ENCODE measurements at places on chromosomes 7 and 10.

GRCh38 chr10:21728618-21729017, 194.6 kb downstream of the MLLT10 start:
- DNase-seq: no peak

DNA sequence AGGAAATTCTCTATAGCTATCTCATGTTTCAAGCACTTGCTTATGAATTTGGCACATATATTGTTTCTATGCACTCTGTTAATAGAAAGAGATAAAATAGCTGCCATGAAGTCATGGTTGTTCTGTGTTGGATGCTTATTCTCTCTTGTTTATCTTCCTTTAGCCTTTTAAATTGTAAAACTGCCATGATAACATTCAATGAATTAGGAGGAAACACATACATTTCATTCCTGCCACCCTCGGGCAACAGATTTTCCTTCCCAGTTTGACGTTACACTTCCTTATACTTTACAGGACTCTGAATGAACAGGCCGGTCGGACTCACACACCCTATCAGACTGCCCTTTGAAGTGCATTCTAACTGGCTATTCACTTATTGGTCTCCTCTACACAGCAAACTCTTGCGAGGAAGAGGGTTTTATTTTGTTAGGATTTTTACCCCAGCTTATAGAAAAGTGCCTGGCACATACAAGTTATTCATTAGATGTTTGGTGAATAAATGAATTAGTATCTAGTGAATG, 65.7 kb upstream of the FERD3L start:
- DNase-seq: no peak

DNA sequence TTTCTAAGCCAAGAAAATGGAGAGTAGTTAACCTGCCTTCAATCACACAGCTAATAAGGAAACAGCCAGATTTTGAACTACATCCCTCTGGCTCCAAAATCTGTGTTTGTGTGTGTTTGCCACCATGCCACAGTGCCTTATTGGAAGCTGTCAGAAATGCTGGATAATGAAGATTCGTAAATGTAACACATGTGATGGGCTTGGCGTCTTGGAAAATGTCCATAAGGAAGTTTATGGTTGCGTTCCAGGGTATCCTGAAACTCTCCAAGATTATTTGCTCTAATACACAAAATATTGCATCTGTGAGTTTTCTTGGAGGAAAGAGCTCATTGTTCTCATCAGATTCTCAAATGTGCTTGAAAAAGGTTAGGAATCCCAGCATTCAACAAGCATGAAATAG, 22.7 kb downstream of the MYOF start:
- no peak for DNase-seq

- DNase-seq: no peak
Measured at GRCh38 chr7:117652943-117653680, 173.3 kb downstream of the CFTR start.

- no peak for DNase-seq
Measured at GRCh38 chr10:118793545-118793944, 38.8 kb upstream of the CACUL1 start.

GRCh38 chr10:16146993-16147392, 286.7 kb upstream of the MINDY3 start:
- DNase-seq: no peak

GRCh38 chr10:129501652-129502436, 34.8 kb downstream of the MGMT start:
- no peak for DNase-seq

DNA sequence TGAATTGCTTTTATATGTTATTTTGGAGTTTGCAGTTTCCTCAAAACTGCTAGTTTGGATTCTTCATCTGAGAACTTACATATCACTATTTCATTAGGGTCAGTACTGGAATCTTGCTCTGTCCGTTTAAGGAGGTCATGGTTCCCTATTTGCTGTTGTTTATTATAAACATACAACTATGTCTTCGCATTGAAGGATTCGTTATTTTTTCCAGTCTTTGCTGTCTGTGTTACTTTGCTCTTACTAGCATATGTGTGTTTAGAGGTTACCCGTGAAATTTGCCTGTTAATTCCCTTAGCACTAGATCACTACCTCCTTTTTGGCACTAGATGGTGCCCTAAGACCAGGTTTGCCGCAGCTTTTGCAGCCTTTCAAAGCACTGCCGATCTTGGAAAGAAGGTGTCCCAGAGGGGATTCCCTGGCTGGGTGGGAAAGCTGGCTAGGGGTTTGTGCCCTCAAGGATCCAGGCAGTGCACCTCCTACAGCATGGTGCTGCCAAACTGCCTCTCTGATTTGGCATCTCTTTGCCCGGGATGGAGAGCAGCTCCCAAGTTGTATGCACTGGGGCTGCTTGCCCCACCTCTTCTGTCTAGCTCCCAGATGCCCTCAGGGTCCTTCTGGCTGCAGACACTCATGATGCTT, 103.1 kb upstream of the APBB1IP start:
- DNase-seq: peak; percentile 45

GRCh38 chr7:35257251-35258124, 3.6 kb upstream of the TBX20 start:
- no peak for DNase-seq

- DNase-seq: no peak
Measured at GRCh38 chr10:28796606-28797512, 119.5 kb downstream of the BAMBI start.

DNA sequence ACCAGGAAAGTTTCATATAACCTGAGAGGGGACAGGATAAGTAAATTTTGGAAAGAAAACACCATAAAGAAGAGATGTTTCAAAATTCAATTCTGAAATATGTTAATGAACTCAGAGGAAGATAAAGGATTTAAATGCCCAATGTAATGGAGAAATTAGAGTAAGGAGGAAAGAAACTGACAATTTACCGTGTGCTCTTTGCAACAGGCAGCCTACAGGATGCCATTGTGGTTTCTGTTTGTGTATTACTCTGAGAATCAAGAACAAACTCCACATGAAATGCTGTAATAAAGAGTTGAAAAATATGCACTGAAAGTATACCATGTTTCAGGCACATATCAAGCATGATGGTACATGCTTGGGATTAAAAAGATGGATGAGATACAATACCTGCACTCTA, 44.8 kb upstream of the GLCCI1 start:
- DNase-seq: no peak

GRCh38 chr10:117164592-117165537, 26.8 kb upstream of the VAX1 start:
- DNase-seq: no peak

DNA sequence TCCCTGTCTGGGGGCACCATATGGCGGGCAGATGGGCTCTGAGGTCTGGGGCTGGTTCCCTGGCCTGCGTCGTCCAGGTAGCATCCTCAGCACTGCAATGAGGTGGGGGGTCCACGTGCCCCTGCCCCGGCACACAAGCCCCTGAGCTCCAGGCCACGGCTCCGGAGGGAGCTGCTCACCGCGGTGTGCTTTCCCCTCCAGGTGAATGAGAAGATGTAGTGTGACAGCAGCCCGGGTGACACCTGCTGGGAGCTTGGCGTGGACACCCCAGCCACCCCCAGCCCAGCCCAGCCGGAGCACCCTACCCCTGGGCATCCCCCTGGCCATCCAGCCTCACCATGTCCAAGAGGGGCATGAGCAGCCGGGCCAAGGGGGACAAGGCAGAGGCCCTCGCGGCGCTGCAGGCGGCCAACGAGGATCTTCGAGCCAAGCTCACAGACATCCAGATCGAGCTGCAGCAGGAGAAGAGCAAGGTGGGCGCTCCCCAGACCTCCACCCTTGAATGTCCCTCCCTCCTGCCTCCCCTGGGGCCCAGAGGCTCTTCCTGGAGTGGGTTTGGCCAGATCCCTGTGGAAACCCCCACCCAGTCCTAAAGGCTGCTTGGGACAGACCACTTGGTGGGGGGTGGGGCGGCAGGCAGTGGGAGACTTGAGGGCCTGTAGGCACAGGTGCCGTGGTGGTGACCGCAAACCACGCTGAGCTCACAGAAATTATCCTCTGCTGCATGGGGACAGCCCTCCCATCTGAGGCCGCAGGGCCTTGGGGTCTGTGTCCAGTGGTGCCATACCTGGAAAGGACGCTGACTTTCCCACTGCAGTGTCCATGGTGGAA, 38.9 kb downstream of the JAKMIP3 start:
- peak; percentile 34 for DNase-seq

DNA sequence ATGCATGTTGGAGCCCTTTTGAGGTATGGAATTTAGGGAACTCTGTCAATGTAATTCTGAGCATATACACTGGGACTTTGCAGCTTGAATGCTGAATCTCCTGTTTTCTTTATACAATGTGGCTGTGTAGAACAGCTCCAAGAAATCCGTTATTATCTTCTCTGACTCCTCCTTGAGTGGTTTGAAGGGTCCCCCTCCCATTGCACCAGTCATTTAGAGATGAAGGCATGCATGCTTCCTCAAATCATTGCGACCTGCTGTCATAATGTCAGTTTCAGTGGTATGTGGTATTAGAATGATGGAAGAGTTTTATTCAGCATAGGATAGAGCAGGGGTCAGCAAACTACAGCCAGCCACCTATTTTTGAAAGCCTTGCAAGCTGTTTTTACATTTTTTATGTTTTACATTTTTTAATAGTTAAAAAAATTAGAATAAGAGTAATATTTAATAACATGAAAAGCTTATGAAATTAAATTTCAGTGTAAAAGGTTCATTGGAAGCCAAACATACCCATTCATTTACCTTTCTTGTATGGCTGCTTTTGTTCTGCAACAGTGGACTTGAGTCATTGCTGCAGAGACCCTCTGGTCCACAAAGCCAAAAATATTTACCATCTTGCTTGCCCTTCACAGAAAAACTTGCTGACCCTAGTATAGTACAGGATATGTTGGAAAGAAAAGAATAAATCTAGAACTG, 8.1 kb downstream of the STK17A start:
- DNase-seq: no peak

DNA sequence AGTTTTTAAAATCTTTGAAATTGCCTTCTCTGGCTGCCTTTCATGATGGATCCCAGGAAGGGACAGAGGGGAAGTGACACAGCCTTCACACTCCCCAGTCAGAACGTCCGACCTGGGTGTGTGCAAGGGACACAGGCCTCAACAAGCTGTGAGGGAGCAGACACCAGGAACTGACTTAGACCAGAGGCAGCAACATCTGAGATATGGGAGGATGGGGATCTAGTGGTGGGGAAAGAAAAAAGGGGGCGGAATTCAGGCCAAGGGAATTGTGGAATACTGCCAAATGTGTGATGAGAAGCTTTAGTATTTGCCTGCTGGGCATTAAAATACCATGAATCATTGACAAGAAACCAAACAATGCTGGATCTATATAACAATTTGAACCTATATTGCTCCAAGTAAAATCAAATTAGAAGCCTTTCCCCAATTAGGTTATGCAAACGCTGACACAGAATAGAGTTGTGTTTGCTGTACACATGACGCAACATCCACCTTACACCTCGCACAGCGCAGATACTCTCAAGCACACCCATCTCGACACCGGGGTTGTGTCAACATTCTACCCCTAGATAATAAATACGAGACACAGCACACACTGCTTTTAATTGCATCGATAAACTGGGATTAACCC, 17.2 kb upstream of the MNX1 start:
- no peak for DNase-seq

- no peak for DNase-seq
Measured at GRCh38 chr10:45444976-45445898, 71.2 kb downstream of the ALOX5 start.

DNA sequence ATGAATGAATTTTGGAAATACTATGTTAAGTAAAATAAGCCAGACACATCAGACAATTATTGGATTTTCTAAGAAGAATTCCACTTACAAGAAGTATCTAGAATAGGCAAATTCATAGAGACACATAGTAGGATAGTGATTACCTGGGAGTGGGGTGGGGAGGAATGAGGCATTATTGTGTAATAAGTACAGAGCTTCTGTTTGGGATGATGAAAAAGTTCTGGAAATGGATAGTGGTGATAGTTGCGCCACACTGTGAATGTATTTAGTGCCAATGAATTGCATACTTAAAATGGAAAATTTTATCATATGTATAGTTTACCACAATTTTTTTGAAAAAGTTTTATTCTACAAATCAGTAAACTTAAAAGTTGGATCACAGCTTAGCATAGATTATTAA, 297.2 kb upstream of the KAT6B start:
- DNase-seq: no peak

DNA sequence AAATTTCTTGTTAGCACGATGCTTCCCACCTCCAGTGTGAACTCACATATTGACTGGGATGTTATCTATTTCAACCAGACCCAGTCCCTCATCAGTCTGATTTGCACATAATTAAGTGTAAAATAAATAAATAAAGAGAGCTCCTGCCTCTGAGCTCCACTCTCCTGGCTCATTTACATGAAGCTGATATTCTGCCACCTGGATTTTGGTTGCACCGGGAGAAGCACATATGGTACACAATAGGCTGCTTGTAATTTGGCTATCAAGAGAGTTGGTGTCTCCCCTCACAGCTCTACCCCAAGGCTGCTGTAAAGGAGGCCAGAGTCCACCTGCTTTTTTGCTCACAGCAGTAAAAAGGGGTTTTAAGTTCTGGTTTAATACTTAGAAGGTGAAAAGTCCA, 610.5 kb downstream of the KCNMA1 start:
- no peak for DNase-seq

GRCh38 chr10:58512491-58513187, at the start of gene BICC1:
TSS of gene BICC1 (plus strand) at chr10:58512872. CDS start at chr10:58513144, 272 bp downstream.
- DNase-seq: peak; percentile 52

GRCh38 chr7:2595258-2595860, 36.4 kb upstream of the TTYH3 start:
- no peak for DNase-seq

- DNase-seq: no peak
Measured at GRCh38 chr10:81820418-81820817, 54.6 kb upstream of the NRG3 start.
